ENCODE measurements at places on chromosomes 6 and 20. TPM values are rescaled to one million over a fixed set of nuclear protein-coding genes. Genes with fewer than 3 reads are reported as not detected.

- no peak for DNase-seq
These were observed 727.8 kb downstream of the C6orf118 start for GRCh38 chr6:164581563-164581962.

DNA sequence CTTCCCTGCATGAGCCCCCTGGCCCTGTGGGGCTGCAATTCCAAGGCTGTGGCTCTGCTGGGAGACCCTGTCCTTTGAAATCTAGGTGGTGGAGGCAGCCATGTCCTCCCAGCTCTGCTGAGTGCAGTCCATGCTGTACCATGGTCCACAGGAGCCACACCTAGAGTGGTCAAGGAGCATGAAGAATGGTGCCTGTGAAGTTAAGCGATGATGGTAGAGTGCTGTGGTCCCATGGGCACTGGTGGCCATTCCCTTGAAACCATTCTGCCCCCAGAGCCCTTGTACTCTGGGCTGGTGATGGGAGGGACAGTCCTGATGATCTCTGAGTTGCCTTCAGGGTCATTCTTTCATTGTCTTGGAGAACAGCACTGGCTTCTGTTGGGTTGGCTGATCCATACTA is 55.3 kb downstream of the EFCAB8 start:
- DNase-seq, result no peak

DNA sequence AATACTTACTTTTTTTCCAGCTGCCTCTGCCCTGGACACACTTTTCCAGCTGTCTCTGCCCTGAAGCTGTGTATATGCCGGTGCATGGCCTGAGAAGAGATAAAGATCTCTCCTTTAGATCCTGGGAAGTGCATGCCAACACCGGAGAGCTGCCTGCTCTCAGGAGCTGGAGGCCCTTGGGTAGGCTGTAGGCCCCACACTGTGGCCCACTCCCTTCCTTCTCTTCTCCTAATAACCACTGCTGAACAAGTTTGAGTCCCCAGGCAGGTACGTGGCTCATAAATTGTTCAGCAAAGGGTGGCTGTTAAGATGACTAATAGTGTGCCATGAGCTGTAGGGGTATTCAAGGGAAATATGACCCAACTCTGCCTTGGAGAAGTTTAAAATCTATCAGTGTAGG is 102.5 kb downstream of the CD24 start:
- DNase-seq, result no peak

PRL gene
- not detected for total RNA-seq

TRIM15 gene
- total RNA-seq, result not detected
